ENCODE measurements at places on chromosomes 1 and 21. TPM values are rescaled to one million over a fixed set of nuclear protein-coding genes. Genes with fewer than 3 reads are reported as not detected.

CLDN14 gene
- 0.13 TPM for polyA plus RNA-seq

DNA sequence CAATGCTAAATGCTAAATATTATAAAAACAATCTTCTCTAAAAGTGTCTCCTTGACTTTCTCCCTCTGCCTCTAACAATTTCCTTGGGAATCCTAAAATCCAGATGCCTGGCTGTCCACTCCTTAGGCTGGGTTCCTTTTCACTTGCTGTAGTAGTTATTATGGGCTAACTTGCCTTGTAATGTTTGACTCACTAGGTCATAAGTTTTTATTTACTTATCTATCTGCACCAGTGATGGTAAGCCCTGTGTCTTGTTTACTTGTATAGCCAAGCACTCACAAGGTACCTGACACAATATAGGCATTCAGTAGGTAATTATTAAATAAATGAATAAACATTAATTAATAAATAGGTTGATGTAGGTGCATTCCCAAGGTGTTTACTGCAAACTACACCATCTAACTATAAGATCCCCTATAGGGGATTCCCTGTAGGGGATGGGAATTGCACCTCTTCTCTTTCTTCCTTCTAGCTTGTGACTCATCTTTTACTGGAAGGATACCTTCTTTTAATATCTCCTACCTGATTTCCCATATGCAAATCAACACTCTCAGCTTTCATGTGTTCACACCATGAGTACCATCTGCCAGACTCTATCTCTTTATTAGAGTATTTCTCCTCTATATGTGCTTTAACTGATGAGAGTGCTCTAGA, 14.7 kb upstream of the CHIA start:
- DNase-seq, result no peak

GGPS1 gene
- 24.6 TPM for polyA plus RNA-seq

EXTL1 gene
- 3.6 TPM for polyA plus RNA-seq

GRCh38 chr1:30197639-30198450, 525.5 kb downstream of the MATN1 start:
- no peak for DNase-seq

GRCh38 chr1:98490099-98490498, 171.4 kb upstream of the SNX7 start:
- DNase-seq, result no peak

TIE1 gene
- polyA plus RNA-seq, result 4.9 TPM

DNA sequence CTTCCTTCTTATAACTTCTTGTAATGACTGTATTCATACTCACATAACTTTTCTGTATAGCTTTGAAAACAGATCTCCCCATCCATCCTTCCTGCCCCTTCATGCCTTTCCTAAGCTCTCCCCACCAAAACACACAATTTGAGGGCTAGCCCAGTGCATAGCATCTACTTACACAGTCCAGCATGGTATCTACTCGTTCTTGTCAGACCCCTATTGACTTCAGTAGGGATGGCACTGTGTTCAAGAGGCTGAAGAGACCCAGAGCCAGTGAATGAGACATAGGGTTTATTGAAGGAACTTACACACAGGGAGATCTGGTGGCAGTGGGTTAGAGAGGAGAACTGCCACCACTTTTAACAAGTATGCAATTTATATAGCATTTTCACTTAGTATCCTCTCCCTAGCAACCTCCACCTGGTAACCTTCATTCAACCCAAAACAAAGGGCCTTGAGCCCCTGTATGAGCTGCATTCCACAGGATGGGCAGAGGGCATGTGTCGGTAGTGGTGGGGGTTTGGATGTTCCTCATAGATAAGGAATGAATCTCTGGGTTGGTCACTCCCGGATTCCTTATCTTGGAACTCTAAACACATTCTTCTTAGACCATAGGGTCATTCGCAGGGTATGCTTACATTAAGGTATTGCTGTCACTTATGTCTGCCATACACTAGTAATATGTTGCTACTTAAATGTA, 64.9 kb upstream of the GNG12 start:
- no peak for DNase-seq

- DNase-seq, result no peak
Measured at GRCh38 chr1:69914976-69915765, 290.2 kb downstream of the LRRC40 start.

GRCh38 chr1:55968661-55969060, 610.7 kb downstream of the PLPP3 start:
- DNase-seq, result no peak

Measured in spleen (tissue), 13 donors.